ENCODE measurements at places on chromosomes 16 and 17.

- no peak for DNase-seq
Observed at GRCh38 chr17:43839670-43840108, 6.7 kb upstream of the MPP3 start.

GRCh38 chr17:59649886-59650285 lies 30.2 kb downstream of the CLTC start:
- no peak for DNase-seq

- no peak for DNase-seq
Observed at GRCh38 chr17:79338152-79338551, 263.5 kb downstream of the ENGASE start.

- no peak for DNase-seq
Observed at GRCh38 chr17:4003501-4004421, 39.5 kb upstream of the ATP2A3 start.

DNA sequence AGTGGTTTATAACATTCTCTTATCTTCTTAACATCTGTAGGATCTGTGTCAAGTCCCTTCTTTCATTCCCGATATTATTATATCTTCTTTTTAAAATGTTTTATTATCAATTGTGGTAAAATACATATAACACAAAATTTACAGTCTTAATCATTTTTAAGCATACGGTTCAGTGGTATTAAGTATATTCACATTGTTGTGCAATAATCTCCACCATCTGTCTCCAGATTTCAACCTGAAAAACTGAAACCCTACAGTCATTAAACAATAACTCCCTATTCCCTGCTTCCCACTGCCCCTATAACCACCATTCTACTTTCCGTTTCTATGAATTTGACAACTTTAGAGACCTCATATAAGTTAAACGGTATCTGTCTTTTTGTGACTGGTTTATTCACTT lies 45.5 kb downstream of the CEP112 start:
- DNase-seq: no peak

- DNase-seq: no peak
Observed at GRCh38 chr17:40303009-40303657, 5.8 kb upstream of the RARA start.

DNA sequence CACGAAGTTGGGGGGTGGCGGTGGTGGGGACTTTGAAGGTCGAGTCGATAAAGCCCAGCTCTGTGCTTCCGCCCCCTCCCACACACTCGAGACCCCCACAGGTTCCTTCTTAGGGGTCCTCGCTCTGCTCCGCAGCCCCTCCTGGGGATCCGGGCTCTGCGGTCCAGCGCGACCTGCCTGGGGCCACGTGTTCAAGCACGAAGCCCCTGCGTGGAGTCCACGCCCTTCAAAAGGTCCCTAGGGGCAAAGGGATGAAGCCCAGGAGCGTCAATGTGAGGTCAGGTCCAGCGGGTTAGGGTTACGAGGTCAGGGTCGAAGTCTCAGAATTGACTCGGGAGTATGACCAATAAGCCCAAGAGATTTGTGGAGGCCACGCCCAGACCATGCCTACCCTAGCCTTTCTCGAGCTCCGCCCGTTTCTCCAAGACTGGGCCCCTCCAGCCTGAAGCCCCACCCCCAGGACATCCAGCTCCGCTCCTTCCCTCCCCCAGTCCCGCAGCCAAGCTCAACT lies 786 bp upstream of the CACNA1G start:
- no peak for DNase-seq

GRCh38 chr17:10099051-10099571 lies 99.3 kb downstream of the GAS7 start:
- no peak for DNase-seq

DNA sequence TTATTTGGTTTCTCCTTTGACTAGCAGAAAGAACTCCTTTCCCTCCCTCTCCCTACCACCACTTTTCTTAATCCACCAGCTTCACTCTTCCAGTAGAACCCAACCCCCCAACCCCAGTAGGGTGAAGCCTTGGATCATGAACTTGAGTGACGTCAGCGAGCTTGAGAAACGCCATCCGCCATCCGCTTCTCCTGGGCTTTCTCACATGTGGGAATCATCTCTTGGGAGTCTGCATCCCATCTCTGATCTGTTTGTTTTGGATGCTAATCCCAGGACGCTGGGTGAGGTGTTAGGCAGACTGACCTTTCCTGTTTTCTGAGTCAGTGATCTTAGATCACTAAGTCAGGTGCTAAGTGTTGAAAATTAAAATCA lies 16.0 kb upstream of the SOX9 start:
- DNase-seq: no peak

DNA sequence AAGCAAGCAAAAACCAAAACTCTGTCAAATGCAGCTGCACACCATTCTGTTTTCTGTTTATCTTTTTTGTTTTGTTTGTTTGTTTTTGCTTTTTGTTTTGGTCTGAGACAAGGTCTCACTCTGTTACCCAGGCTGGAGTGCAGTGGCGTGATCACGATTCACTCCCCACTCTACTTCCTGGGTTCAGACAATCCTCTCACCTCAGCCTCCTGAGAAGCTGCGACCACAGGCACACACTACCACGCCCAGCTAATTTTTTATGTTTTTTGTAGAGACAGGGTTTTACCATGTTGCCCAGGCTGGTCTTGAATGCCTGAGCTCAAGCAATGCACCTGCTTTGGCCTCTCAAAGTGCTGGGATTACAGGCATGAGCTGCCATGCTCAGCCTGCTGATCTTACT lies 19.3 kb upstream of the SLFN13 start:
- DNase-seq: no peak

DNA sequence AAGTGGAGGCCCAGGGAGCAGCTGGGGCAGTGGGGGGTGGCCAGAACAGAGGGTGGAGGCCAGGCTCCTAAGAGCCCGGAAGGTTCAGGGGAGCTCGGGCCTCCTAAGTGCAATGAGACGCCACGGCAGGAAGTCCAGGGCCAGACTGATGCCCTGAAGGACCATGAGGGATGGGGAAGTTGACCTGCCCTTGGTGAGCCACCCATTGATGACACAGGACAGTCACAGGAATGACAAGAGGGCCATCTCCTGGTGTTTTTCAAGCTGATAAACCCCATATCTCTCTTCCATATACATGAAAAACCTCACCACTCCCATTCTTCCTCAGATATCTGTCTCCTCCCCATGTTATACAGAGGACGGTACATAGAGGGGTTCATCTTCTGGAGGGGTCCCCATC lies 5.8 kb upstream of the MRPL58 start:
- no peak for DNase-seq

DNA sequence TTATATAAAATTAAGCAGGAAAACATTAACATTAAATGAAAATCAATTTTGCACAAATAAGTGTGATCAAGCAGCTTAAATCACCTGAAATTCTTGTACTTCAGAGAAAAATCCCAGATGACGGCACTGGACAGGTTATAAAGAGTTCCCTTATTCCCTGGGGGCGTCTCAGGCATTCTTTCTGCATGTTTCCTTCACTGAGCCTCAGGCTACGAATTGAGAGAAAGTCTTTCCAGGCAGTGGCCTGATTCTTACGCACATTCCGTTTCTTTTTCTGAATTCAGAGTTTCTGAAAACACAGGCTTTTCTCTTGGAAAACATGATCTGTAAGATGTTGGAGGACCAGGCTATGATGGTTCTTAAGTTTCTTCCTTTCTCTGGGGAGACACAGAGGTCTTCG lies 22.1 kb upstream of the PITPNM3 start:
- DNase-seq: no peak

DNA sequence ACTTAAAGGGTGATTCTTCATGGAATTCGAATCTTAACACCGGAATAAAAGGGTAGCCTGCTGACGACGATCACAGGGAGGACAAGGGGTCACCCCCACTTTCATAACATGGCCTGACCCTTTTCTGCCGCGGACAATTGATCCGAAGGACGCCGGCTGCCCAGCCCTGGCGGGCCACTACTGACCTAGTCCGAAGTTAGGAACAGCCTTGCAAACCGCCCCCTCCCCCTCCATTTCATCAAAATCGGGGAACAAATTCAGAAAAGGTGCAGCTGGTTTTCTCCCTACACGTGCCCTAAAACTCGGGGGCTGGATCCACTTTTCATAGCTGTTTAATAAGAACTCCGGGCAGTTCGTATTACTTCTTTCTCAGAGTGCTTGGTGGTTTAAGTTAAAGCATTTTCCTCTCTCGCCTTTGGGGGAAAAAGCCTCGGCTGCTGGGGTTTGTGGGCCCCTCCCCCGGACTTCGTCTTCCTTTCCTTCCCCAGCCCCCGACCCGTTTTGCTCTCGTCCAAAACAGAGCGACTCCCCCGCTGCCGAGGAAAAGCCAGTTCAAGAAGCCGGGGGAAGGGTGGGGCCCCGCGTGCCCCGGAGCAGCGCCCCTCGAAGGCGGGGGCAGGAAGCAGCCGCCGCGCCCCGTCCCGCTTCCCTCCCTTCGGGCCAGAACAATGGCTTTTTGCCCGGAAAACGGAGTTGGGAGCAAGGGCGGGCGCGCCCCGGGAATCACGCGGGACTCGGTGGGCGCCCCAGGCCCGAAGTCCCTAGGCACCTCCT lies 641 bp upstream of the CBX2 start:
- no peak for DNase-seq

GRCh38 chr16:4859190-4859899 lies 12.1 kb downstream of the UBN1 start:
- no peak for DNase-seq

DNA sequence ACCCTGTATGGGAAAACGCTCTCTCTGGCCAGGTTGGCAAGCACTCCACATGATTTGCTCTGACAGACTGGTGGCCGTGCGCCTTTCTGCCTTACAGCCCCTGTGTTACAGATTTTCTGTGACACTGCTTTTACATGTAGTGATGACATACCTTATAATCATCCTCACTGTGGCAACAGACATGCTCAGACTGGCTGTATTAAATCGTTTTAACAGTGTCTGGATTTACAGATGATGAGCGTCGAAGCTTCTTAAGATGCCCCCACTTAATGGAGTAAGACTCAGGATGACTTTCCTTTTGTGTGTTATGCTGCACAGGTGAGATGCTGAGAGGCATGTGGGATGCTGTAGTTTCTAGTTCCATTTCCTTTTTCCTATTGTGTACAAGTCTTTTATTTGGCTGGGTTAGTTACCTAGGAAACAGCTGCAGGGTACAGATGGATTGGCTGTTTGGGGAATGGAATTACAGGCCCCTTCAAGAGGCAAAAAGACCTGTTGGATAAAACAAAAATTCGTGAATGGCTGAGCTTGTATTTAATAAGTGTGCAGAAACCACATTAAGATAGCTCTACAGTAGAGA lies 20.9 kb upstream of the VWA3A start:
- DNase-seq: no peak

- DNase-seq: no peak
Observed at GRCh38 chr17:44601539-44601938, 44.3 kb downstream of the FZD2 start.

DNA sequence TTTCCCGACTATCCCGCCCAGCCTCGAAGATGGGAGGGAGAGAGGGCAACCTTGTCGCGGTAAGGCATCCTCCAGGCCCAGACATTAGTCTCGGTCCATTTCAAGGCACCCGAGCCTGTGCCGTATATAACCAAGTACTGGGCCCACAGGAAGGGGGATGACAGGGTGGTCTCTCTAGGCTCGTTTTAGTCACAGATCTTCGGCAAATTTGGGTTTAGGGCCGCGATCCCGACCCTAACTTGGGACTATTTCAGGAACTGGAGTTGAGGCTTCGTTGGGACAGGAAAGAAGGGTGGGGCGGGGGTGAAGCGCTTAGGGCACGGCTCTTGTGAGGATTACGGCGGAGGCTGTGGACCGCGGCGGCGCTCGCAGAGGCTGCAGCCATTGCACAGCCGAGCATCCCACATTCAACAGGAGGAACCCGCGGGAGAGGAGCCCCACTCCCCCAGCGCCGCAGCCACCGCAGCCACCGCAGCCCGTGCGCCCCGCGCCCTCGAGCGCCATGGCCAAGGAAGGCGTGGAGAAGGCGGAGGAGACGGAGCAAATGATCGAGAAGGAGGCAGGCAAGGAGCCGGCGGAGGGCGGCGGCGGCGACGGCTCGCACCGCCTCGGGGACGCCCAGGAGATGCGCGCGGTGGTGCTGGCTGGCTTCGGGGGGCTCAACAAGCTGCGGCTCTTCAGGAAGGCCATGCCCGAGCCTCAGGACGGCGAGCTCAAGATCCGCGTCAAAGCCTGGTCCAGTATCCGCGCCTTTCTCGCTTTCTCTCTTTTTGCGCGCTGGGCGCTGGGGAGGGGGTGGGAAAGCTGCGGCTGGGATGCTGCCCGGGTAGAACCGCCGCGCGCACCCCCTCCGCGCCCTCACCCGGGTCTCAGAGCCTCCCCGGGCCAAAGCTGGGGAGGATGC lies at the start of gene VAT1L:
TSS of gene VAT1L (plus strand) at position 384 of the 904 bp plus-strand sequence. CDS start at position 503, 119 bp downstream.
- DNase-seq: no peak

DNA sequence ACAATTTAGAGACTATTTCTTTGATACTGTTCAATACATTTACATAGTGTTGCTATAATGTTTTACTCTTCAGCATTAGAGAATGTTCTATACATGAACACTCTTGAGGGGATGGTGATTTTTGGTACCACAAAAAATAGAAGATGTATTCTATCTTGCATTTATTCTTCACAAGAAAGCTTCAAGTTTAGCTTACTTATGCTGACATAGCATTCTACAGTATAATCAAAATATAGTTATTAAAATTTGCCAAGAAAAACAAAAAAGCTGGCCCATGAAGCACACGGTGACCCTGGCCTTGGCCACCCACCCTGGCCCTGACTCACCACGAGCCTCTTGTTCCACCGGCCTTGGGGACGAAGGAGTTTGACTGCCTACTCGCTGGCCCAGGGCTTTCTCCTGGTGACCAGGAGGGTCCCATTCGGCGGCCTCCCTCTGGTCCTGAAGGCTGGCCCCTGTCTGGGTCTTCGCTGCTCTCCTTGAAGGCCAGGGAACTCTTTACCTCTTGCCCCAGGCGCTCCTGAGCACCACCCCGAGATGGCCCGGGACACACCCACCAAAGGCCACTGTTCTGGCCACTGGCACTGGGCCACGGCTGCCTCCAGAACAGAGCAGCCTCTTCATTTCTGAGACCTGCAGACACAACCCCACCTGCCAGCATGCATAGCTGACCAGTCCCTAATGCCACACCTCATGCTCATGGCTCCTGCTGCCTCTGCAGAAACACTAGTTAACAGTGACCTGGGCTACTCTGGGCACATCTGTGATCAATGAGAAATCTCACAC lies 22.5 kb upstream of the ICAM2 start:
- no peak for DNase-seq

DNA sequence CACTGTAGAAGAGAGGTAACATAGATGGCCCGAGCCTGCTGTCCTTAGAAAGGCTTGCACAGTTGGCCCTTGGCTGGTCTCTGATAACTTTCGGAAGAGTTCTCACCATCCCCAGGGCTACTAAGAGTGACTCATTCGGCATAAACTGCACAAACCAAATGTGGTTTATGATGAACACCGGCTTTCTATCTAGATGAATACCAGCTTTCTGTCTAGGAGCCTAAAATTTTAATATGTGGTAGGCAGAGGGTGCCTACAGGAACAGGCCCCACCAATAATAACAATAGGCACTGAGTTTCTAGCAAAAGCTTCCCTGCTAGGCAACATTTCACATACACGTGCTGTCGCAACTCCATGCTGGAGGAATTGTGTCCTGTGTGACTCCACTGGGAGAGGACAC lies 15.4 kb downstream of the CNOT1 start:
- no peak for DNase-seq

DNA sequence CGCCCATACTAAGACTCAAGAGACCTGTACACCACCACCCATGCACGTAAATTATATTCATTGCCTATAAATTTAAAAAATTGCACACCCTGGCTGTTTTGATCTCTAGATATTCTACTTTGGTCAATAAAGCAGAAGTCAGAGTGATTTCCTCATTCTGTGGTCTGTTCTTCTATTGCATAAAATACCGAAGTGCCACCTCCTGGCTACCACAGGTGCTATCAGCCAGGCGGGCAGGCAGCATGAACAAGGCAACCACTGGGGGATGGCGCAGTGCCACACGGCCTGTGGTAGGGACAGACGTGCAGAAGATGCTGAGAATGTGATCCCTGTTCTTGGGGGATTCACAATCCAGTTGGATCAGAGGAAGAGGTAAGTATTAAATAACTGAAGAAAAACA lies 122.3 kb downstream of the CDK5R1 start:
- peak; percentile 32 for DNase-seq

Measured in stimulated activated CD8-positive, alpha-beta memory T cell treated with anti-CD3 and anti-CD28 coated beads, Interleukin-15, amount 100 ng/mL, for 1 hour (primary cell).